ENCODE measurements at places on chromosomes 11 and 22. TPM values are rescaled to one million over a fixed set of nuclear protein-coding genes. Genes with fewer than 3 reads are reported as not detected.
A peak's percentile ranks its signal among the peaks of the same experiment; 100 is the strongest.

KCNJ1 gene
- total RNA-seq, result not detected

DNA sequence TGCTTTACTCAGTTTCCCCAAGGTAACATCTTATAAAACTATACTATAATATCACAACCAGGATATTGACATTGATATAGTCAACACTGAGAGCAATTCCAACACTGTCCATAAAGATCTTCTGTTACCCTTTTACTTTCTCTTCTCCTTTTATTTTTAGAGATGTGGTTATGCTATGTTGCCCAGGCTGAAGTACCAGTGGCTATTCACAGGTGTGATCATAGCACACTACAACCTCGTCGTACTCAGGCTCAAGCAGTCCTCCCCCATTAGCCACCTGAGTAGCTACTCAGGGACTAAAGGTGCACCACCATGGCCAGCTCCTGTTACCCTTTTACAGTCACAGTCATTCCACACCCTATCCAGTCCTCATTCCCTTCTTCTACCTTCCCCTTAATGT lies 119.7 kb downstream of the CWF19L2 start:
- H3K27ac ChIP-seq, result no peak overlapping the region
- H3K27me3 ChIP-seq, result no peaks in the 10 kb centered on the region
- H3K36me3 ChIP-seq, result peaks cover 15% of the 10 kb centered on the region
- no peak for DNase-seq
- H3K4me1 ChIP-seq, result no peaks in the 10 kb centered on the region

- no peaks in the 10 kb centered on the region for H3K4me1 ChIP-seq
- no peaks in the 10 kb centered on the region for H3K27me3 ChIP-seq
- no peaks in the 10 kb centered on the region for H3K36me3 ChIP-seq
- H3K27ac ChIP-seq, result no peak overlapping the region
- H3K4me3 ChIP-seq, result no peak overlapping the region
- no peak for DNase-seq
Observed at GRCh38 chr11:34380696-34381095, 22.9 kb upstream of the ABTB2 start.

TREH gene
- not detected for total RNA-seq

DNA sequence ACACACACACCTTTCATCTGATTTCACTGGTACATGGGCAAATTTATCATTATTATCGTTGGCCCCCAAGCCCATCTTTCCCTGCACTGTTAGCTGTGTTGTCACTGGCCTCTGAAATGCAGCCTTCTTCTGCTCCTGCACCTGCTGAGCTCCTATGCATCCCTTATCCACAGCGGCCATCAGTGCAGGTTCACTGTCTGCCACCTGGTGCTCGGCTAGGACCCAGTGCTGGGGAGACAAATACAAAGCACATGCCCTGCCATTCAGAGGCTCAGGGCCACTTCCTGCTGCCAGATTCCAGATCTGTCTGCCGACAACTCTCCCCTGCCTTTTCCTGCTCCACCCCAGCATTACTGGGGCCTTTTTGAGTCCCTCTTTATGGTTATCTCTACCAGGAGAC lies 1205.4 kb downstream of the TBC1D22A start:
- H3K36me3 ChIP-seq, result no peaks in the 10 kb centered on the region
- peaks cover 4% of the 10 kb centered on the region for H3K27me3 ChIP-seq
- no peak for DNase-seq
- H3K4me1 ChIP-seq, result no peaks in the 10 kb centered on the region
- no peak overlapping the region for H3K27ac ChIP-seq

DNA sequence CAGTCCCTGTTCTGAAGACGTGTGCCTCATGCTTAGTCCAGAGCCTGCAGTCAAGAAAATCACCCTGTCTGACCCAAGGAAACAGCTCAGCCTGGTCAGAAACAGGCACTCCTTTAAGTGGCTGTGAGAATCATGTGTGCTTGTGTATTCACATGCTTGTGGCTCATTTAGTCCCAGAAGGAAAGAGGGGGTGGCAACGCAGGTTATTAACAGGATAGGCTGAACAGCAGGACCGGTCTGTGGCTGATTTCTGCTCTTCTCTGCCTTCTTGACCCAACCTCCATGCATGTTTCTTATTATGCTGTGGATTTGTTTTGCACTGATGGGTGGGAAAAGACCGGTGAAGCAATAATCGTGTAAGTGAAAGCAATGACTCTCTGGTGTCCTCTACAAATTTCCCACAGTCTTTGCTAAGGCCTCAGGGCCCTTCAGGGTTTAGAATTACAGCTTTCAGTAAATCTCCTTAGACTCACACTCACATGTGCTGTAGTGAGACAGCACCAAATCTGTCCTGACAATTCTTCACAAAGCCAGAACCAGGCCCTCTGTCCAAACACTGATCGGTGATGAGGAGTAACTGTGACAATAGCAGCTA lies 288.1 kb downstream of the ETS1 start:
- no peaks in the 10 kb centered on the region for H3K36me3 ChIP-seq
- H3K4me3 ChIP-seq, result peak overlapping the region; percentile 20
- H3K4me1 ChIP-seq, result peaks cover 78% of the 10 kb centered on the region
- H3K27me3 ChIP-seq, result no peaks in the 10 kb centered on the region
- no peak for DNase-seq
- H3K27ac ChIP-seq, result peak overlapping the region; percentile 98

DNA sequence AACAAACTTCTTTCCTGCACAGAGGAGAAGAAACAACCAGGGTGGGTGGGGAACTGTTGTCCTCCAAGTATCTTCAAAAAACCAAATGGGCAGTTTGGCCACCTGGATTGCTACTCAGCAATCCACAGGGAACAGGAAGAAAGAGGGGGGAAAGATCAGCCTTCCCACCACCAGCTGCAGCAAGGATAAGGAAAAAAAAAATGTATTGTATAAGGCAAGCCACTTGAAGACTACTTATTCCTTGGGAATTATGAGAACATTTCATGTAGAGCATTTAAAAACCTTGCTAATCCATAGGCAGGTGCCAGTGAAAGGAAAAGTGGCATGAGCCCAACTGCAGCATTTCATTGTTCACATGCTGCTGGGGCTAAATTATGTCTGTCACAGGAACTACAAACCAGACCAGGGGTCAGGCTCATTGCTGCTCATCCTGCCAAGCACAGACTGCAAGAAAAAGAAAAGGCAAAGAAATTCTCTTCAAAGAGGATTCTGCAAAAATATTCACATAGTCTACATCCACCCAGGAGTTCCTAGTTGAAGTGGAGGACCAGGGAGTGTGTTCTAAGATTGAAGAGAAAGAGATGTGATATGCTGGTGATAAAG lies 2.2 kb downstream of the RAB30 start:
- no peaks in the 10 kb centered on the region for H3K27me3 ChIP-seq
- no peak for DNase-seq
- H3K4me3 ChIP-seq, result no peak overlapping the region
- peaks cover 20% of the 10 kb centered on the region for H3K4me1 ChIP-seq
- no peaks in the 10 kb centered on the region for H3K36me3 ChIP-seq
- H3K27ac ChIP-seq, result peak overlapping the region; percentile 38

GRCh38 chr22:47793304-47794101 lies 1031.1 kb downstream of the TBC1D22A start:
- no peak for DNase-seq
- H3K27ac ChIP-seq, result no peak overlapping the region
- no peaks in the 10 kb centered on the region for H3K36me3 ChIP-seq
- no peaks in the 10 kb centered on the region for H3K27me3 ChIP-seq
- H3K4me3 ChIP-seq, result no peak overlapping the region

DNA sequence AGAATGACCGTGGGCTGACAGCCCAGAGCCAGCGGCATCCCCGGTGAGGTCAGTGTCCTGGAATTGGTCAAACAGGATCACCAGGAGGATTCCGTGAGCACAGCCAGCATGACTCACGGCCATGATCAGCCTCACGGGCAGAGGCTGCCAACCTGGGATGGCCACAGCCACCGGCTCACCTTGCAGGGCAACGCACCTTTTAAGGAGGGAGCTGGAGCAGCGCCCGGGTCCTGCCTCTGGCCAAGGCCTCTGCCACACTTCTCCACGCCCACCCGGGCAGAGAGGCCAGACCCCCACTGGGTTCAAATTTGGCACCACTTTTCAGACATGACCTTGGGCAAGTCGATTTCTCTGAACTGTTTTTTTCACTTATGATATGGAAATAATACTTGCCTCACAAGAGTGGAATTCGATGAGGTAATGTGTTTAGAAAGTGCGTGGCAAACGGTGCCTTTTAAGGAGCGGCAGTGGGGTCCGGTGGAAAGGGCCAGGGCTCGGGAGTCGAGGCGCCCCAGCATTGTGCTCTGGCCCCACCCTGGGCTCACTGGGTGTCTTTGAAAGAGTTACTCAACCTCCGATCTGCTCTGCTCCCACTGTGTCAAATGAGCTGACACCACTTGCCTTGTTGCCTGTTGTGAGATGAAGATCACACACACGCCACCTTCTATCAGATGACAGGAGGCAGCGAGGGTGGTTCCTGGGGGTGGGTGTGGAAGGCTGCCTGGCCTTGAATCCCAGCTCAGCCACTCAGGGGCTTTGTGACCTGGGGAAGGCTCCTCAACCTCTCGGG lies 16.0 kb downstream of the TXN2 start:
- no peaks in the 10 kb centered on the region for H3K27me3 ChIP-seq
- DNase-seq, result no peak
- H3K4me1 ChIP-seq, result peaks cover 16% of the 10 kb centered on the region
- no peaks in the 10 kb centered on the region for H3K36me3 ChIP-seq
- no peak overlapping the region for H3K27ac ChIP-seq

DNA sequence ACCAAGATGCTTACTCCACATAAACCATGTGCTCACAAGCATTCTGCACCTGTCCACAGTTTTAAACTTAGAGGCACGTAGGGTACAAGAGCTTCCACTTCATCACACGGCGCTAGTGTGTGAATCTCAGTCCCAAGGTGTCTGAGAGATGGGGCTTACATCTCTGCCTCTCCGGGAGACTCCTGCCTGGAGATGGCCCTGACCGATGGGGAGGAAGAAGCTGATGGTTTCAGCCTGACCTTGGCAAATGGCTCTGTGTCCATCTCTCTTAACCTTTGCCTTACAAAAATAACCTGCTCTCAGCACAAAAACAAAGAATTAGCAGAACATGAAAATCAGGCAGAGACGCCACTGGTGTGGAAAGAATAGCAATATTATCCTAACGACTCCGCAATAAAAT lies 559.3 kb upstream of the B3GAT1 start:
- DNase-seq, result no peak
- no peaks in the 10 kb centered on the region for H3K36me3 ChIP-seq
- no peak overlapping the region for H3K4me3 ChIP-seq
- H3K4me1 ChIP-seq, result no peaks in the 10 kb centered on the region

RASSF10 gene
- total RNA-seq, result not detected

GRCh38 chr22:44599500-44600140 lies 101.6 kb upstream of the RTL6 start:
- DNase-seq, result no peak
- no peaks in the 10 kb centered on the region for H3K36me3 ChIP-seq
- H3K27ac ChIP-seq, result no peak overlapping the region
- no peak overlapping the region for H3K4me3 ChIP-seq
- no peaks in the 10 kb centered on the region for H3K4me1 ChIP-seq
- H3K27me3 ChIP-seq, result no peaks in the 10 kb centered on the region

LTO1 gene
- 66.6 TPM for total RNA-seq

NOX4 gene
- not detected for total RNA-seq

DNA sequence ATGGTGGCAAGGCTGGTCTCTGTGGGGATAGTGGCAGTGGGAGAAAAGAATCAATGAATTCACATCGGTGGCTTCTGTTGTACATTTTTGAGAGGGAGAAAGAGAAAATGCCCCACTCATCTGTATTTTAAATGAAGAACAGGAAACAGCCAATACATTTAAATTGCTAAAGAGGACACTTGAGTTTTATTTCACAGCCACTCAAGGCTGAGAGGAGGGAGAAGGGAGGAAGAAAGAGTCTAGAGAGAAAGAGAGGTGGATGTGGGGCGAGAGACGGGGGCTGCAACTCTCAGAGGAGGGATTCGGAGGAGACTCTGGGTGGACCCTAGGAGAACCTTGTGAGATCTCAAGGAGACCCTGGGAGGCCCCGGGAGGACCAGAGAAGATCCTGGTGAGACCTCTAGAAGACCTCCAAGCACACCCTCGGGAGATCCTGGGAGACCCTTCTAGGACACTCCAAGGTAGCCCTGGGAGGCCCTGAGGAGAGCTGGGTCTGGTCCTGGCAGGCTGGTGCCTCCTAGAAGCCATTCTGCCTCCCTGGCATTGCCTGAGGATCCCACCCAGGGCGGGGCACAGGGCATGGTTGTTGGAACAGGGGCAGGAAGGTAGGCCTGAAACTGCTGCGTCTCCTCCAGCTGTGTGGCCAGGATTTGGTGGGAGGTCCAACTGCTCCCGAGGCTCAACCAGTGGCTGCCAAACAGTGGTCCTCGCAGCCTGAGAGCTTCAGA lies 91.0 kb upstream of the SHISAL1 start:
- H3K36me3 ChIP-seq, result no peaks in the 10 kb centered on the region
- no peaks in the 10 kb centered on the region for H3K4me1 ChIP-seq
- no peaks in the 10 kb centered on the region for H3K27me3 ChIP-seq
- DNase-seq, result no peak
- no peak overlapping the region for H3K27ac ChIP-seq
- H3K4me3 ChIP-seq, result no peak overlapping the region

GRCh38 chr11:113204280-113204679 lies 110.1 kb upstream of the TTC12 start:
- H3K27me3 ChIP-seq, result no peaks in the 10 kb centered on the region
- no peak overlapping the region for H3K4me3 ChIP-seq

FXYD6 gene
- total RNA-seq, result not detected

DNA sequence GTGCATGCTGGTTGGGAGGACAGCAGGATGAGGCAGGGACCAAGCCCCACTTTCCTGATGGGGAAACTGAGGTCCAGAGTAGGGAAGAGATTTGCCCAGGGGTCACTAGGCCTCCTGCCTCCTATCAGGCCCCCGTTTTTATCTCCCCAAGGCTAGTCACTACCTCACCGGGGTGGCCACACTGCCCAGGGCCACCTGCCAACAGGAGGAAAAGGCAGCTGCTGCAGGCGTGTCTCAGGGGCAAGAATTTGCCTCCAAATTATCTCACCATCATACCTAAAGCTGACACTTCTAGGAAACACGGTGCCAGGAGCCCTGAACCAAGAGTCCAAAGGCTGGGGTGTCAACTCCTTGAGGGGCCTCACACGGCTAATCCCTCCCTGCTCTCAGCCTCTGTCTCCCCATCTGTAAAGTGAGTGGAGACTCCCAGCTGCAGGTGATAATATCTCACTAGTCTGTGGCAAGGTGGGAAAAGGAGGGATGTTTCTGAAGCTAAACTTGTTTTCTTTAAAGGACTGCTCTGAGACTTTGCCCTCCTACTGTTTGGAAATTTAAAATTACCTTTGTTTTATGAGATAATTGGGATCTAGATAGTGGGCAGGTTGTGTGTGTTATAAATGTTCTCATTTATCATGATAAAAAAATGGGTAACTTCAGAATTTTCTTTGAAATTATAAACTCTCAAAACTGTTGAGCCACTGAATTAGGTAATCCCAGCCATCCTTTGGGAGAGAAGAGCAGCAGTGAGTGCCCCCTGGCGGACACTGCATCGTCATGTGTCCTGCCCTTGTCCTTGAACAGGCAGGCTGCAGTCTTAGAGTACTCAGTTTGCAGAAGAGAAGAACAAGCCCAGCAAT lies 60.0 kb downstream of the MYO7A start:
- H3K4me3 ChIP-seq, result no peak overlapping the region
- H3K27me3 ChIP-seq, result no peaks in the 10 kb centered on the region

KCNK4 gene
- total RNA-seq, result 0.42 TPM
